Activated CD8-positive, alpha-beta memory T cell treated with anti-CD3 and anti-CD28 coated beads for 1 hour (primary cell): ENCODE measurements at places on chromosomes 3 and 15.

- DNase-seq, result no peak
These were observed 40.6 kb downstream of the ATP13A3 start for GRCh38 chr3:194446172-194446571.

DNA sequence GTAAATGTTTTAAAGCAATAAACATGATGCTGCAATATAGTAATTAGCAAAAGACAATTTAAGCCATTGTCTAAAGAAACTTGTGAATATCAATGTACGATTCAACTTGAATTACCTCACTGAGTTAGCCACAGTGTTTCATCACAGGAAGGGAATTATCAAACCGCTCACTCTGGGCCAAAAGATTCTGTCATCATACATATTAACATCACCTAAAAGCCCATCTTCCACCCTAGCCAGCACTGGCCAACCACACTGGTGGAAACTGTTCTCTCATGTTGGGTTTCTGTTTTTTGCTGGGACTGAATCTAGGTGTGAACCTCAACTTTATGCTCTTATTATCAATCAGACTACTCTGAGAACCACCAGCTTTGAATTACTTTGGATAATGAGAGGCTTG, 497.7 kb upstream of the THBS1 start:
- no peak for DNase-seq

DNA sequence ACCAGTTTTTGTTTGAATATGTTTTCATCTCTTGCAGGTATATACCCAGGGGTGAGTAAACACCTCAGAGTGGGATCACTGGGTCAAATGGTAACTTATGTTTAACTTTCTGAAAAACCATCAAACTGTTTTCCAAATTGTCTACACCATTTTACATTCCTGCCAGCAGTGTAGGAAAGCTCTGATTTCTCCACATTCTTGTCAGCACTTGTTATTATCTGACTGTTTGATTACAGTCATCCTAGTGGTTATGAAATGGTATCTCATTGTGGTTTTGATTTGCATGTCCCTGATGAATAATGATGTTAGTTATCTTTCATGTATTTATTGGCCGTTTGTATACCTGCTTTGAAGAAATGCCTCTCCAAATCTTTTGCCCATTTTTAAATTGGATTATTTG, 13.8 kb downstream of the FSD2 start:
- DNase-seq, result no peak

GRCh38 chr15:80107774-80108173, 45.0 kb upstream of the FAH start:
- DNase-seq, result no peak

- DNase-seq, result no peak
These were observed 9.0 kb downstream of the C2CD4A start for GRCh38 chr15:62075595-62076277.

DNA sequence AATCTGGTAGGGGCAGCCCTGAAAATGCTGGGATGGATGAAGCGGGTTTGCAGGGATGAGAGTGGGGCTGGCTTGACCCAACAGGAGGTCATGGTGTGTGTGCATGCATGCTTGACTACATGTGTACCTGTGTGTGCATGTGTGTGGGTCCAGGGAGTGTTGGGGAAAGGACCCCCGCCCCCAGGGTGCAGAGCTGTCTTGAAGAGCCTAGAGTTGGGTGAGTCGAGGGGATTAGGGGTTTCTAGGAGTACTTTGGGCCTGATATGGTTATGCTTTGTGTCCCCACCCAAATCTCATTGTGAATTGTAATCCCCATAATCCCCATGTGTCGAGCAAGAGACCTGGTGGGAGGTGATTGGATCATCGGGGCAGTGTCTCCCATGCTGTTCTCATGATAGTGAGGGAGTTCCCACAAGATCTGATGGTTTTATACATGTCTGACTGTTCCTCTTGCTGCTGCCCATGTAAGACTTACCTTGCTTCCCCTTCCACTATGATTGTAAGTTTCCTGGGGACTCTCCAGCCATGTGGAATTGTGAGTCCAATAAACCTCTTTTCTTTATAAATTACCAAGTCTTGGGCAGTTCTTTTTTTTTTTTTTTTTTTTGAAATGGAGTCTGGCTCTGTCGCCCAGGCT, 5.2 kb upstream of the LCTL start:
- no peak for DNase-seq

- DNase-seq, result no peak
These were observed 35.8 kb downstream of the MYO9A start for GRCh38 chr15:72082176-72082575.

- no peak for DNase-seq
These were observed 794 bp downstream of the LRIG1 start for GRCh38 chr3:66499881-66500575.

GRCh38 chr15:26974120-26974780, 3.3 kb downstream of the GABRG3 start:
- no peak for DNase-seq

DNA sequence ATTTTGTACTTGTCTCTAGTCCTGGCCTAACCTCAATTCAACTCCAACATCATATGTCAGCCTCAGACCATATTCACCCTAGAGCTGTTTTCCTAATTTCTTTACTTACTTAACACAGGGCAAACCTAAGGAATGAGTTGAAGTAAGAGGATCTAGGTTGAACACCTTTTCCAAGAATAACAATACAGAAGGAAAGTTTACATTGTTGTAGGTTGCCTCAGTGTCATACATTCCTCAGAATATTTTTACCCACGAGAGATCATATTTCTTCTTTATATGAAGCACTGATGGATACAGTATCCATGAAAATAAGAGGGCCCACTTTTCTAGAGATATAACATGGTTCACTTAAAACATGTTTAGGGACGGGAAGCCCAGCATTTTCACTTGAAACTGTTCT, 369.5 kb downstream of the CNTN6 start:
- DNase-seq, result no peak

- DNase-seq, result no peak
These were observed 89.4 kb downstream of the LSM3 start for GRCh38 chr3:14267976-14268375.

DNA sequence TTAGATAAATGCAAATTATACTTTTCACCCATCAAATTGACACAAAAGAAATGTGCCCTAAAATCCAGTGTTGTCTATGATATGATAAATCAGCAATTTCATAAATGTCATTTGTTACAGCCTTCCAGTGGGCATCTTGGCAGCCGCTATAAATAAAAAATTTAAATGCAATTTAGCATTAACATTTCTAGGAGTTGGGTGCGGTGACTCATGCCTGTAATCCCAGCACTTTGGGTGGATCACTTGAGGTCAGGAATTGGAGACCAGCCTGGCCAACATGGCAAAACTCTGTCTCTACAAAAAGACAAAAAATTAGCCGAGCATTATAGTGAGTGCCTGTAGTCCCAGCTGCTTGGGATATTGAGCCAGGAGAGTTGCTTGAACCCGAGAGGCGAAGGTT, 65.9 kb upstream of the POMGNT2 start:
- DNase-seq, result no peak

- no peak for DNase-seq
These were observed 254.3 kb upstream of the LRRC3B start for GRCh38 chr3:26368312-26368711.

DNA sequence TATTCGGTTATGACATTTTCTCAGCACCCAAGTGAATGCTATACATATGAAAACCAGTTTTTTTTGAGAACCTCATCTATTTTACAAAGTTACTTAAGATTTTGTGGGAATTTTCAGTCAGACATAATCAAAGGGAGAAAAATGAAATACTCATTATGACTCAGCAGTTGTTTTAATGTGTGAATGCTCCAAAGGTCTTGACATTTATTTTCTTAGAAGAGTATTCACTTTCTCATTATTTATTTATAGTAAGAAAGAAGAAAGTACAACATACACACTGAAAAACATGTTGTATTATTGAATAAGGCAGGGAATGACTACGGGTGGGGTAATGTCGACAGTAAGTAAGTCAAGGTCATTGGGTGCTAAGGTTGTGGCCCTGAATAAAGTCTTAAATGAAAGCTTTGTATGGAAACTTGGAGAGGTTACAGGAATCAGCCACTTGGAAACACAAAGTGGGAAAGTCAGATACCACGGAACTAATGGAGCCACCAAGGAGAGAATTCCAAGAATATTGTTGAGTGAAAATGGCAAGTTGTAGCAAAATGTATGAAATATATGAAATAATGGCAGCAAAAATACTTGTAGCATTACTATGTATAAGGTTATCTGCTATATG, 844.5 kb downstream of the TBL1XR1 start:
- no peak for DNase-seq

DNA sequence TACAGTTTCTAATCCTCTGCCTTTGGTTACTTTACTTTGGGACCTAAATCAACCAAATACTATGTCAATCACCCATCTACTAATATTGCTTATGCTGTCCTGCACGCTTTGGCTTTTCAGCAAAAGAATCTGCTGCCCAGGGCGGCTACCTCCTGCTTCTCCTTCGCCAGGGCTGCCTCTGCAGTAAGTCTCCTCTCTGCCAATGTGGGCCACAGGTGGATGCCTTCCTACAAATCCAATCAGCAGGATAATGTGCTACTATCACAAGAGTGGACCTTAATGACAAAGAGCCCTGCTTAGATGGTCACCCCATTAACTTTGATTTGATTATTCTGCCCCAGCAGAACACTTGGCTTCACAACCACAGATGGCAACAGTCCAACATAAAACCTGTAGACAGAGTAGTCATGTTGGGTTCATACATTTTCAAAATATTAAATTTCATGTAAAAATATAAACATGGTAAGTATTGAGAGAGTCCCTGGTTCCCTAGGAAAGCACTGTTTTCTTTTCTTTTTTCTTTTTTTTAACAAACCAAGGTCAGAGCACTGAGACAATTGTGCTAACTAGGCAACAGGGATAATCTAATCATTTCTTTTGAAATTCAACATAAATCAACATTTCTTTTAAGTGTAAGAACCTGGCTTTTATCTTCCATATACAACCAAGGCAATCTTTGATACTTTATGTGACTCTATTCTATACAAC, 298.3 kb downstream of the ZBTB20 start:
- no peak for DNase-seq

- no peak for DNase-seq
These were observed 183.6 kb downstream of the MINAR1 start for GRCh38 chr15:79615754-79616153.

- no peak for DNase-seq
These were observed 19.5 kb downstream of the RAD54L2 start for GRCh38 chr3:51557993-51558392.

GRCh38 chr15:68683551-68683950, 104.8 kb downstream of the CORO2B start:
- no peak for DNase-seq

DNA sequence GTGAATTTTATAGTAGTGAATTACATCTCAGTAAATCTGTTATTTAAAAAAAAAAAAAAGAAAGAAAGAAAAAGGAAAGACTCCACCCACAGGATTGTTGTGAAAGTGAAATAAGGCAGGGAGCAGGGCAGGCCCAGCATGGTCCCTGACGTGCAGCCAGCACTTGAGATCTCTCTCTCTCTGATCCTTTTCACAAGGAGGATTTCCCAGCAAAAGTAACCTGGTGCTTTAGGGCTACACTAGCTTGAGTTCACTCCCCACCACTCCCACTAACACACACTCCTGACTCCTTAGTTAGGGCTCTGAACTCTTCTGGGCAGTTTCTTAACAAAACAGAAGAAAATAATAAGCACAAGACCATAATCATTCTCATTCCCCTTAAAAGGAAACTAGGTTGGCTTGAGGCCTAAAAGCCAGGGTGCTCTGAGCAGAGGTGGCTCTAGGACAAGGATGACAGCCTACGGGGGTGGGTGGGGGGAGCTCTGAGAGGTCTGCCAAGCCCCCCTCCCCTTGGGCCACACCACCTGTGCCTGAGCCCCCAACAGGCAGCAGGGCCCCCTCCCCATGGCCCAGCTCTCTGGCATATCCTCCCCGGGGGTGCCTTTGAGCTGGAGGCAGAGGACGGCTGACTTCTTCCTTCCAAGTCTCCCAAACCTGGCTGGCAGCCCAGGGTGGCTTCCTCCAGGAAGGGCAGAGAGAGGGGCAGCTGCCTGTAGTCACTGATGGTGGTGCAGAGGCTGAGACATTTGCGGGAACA, 856 bp downstream of the TMEM40 start:
- no peak for DNase-seq

GRCh38 chr3:137792626-137793271, 28.6 kb downstream of the SOX14 start:
- DNase-seq, result no peak

GRCh38 chr3:113897373-113897777, 50.4 kb upstream of the ZDHHC23 start:
- DNase-seq, result no peak

- no peak for DNase-seq
These were observed 320.3 kb upstream of the SATB1 start for GRCh38 chr3:18745472-18745871.

DNA sequence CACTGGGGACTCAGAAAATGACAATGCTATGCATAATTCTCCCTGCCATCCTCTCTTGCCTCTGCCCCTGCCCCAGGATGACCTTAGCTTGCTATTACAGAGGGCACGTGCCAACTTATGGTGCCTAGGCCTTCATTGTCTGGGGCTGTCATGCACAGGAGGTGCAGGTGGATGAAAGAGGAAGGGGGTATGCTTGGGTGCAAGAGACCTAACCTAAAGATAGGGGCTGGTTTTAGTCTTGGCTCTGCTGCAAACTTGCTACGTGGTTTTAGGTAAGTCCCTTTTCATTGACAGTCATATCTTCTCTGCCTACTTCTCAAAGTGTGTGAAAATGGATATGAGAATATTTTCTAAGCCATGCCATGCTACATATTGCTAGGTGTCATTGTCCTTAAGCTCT, 161.3 kb downstream of the EPHB1 start:
- no peak for DNase-seq

DNA sequence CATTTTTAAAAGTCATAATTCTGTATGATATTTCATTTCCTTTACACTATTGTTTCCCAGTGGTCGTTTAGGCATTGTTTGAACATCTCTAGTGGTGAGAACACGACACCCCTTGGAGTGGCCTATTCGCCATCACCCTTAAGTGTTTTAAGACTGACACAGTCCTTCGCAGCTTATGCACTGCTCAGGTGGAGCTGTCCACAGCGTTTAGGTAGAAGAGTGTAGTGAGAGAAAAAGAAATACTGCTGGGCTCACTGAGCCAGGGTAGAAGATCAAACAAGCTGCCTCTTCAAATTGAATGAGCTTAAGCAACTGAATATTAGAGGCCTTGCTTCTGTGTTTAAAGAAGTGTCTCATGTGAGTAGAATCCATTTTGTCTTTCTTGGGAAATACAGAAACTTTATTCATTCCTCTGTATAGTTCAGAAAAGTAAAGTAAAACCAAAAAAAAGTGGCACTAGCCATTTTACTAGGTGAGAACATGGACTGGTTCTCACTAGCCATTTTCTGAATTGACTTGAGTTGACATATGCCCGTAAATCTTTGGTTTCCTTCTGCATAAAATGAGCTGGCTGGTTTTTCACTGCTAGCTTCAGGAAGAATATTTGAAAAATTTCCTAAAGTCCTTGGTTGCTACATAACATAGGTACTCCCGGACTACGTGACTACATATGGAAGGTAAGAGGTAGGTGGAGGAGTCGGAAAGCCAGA, 155.9 kb downstream of the P3H2 start:
- no peak for DNase-seq
